ENCODE measurements at places on chromosomes 3 and 15.

- DNase-seq: no peak
These were observed 774.7 kb downstream of the MECOM start for GRCh38 chr3:168888781-168889180.

DNA sequence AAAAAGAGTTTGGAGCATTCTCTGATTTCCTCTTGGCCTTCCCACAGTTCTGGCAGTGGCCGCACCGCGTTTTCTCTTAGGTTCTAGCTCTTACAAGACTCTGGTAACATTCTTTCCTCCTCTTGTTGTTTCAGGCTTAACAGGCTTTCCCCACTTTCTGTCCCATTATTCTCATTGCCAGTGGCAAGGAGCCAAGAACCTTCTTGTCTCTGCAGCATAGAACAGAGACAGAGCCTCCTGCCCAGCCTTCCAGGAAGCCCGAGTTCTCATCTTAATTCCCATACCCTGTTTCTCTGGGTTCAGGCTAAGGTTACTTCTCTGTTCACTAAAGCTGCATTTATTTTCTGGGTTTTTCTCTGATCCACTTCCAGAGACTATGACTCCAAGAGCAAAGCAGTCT is 61.1 kb downstream of the DUT start:
- DNase-seq: no peak

- peak; percentile 82 for DNase-seq
These were observed 39.4 kb upstream of the SMAD3 start for GRCh38 chr15:67025719-67026609.

GRCh38 chr3:158571969-158572765 is 1.2 kb downstream of the MLF1 start:
- DNase-seq: no peak

DNA sequence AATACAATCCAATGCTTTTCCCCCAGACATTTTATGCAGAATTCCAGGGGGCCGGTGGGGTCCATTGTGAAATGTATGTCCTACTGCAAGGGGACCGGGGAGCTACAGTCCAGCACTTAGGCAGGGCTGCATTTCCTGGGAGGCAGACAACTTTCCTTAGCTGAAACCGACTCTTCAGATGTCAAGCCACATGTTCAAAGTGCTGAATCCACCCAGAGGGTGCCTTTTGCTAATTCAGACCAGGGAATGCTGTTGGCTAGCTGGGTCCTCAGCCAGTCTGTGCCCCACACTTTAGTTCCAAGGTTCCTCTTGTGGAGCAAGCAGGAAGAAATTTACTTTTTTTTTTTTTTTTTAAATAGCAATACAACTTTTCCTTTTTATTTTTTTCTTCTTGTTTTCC is 219.5 kb upstream of the LRTM1 start:
- no peak for DNase-seq

DNA sequence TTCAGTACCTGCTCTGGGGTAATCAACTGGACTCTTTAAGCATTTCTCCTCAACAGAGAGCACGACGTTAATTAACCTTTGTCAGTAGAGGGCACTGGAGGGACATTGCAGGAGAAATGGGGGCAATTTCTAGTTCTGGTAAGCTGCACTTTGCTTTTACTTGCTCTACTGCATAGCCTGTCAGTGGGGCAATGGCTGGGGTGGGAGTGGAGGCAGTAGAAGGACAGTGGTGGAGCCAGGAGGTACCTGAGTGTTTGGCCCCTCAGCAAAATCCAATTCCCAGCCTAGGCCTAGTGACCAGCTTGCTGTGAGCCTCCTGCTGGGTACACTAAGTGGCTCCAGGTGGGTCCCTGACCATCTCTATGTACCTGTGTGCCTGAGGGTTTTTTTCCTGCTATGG is 18.3 kb upstream of the MED12L start:
- no peak for DNase-seq

GRCh38 chr3:16364323-16364722 is 99.3 kb downstream of the OXNAD1 start:
- no peak for DNase-seq

- no peak for DNase-seq
These were observed 136.1 kb downstream of the OPA1 start for GRCh38 chr3:193729088-193729465.

DNA sequence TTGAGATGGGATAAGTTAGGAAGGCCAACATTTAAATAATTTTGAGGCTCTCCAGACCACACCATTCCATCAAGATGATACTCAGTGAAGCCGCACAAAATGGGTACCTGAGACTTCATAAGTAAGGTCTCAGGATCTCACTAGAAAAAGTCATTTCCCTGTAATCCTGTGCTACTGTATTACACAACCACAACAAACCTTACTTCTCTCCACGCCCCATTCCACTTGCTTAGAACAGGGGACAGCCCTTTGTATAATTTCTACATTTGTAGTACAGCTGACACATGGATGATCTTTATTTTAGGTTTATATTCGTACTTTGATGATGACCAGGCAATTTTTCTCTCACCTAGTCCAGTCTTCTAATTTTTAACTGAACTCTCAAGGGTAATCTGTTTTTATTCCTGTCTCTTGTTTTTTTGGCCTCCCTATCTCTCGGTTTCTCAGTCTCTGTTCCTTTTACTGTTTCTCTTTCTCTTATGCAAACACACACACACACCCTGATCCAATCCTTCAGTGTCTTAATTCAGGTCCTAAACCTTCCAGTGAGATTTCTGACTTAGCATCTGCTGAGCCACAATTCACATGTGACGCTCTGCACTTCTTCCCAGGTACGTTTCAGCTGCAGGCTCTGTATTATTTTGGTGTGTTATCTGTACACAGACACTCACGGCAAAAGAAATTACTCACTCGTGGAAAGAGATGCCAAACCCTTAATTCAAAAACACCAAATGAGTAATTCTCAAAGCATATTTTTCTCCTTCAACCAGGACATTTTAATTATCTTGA is 223.2 kb upstream of the THBS1 start:
- DNase-seq: peak; percentile 9

DNA sequence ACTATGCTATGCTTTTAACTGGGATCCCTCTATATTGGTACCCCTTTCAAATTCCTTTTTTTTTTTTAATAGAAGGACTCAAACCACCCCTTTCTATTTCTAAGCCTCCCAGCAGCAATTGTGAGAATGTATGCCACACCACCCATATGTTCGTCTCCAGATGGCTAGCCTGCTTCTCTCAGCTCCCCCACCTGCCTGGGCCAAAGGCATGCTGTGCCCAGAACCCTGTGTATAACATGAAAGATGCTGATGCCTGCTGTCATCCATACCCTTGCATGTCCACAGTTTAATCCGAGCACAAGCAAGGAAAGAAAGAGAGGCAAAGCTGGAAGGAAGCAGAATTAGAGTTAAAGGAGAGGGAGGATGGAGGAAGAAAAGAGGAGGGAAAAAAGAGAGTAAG is 159.5 kb upstream of the CNTN6 start:
- no peak for DNase-seq

DNA sequence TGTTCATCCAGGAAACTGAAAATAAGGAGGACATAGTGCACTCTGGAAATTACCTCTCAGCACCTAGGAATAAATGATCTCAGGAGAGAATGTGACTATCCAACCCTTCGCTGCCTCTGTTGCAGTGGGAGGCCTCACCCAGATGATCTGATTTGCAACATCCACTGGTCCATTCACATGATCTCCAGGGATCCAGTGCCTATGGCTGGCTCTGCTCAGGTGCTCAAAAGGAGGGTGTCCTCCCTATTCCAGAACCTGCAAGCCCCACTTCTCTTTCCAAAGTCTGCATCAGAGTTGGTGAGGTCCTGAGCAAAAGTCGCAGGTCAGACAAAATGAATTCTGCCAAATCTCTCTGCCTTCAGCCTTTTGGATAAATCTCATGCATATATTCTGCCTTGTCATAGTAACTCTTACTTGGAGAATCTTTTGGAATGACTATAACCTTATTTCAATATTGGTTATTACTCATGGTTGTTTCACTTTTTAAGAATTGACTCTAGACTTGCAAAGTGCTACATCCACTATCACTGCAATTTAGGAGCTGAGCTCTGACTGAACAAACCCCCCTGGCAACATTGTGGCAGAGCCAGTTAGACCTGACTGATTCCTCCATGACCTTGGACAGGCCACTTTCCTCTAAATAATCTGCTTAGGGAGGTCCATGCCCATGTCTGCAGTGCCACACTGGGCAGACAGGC is 295.1 kb downstream of the EPHB1 start:
- DNase-seq: no peak

- no peak for DNase-seq
These were observed 37.7 kb upstream of the KLHL25 start for GRCh38 chr15:85832394-85832793.

DNA sequence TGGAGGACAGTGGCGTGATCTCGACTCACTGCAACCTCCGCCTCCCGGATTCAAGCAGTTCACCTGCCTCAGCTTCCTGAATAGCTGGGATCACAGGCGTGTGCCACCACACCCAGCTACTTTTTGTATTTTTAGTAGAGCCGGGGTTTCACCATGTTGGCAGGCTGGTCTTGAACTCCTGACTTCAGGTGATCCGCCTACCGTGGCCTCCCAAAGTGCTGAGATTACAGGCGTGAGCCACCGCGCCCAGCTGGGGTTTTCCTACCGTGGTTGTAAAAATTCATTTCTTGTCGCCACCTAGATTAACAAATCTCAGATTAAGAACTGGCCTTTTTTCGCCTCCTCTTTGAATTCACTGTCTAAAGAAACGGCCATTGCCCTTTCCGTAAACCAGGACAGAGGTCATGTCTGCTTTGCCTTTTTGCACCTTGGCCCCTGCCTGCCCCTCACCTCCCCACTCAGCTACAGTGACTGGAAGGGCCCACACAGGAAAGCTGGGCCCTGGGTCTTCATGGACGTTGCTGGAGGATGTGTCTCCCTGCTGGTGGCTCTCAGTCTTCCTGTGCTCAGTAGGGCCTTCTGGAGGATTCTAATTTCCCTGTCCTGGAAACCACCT is 17.2 kb downstream of the ZNF710 start:
- no peak for DNase-seq

DNA sequence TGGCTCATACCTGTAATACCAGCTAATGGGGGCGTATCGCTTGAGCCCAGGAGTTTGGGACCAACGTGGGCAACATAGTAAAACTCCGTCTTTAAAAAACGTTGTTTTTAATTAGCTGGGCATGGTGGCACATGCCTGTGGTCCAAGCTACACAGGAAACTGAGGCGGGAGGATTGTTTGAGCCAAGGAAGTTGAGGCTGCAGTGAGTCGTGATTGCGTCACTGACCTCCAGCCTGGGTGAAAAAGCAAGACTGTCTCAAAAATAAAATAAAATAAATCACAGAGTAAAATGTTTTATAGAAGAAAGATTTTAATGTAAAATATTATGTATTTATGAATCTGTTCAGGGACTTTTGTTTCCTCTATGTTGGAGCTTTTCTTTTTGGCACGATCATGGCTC is 15.3 kb upstream of the STRIT1 start:
- DNase-seq: peak; percentile 66

DNA sequence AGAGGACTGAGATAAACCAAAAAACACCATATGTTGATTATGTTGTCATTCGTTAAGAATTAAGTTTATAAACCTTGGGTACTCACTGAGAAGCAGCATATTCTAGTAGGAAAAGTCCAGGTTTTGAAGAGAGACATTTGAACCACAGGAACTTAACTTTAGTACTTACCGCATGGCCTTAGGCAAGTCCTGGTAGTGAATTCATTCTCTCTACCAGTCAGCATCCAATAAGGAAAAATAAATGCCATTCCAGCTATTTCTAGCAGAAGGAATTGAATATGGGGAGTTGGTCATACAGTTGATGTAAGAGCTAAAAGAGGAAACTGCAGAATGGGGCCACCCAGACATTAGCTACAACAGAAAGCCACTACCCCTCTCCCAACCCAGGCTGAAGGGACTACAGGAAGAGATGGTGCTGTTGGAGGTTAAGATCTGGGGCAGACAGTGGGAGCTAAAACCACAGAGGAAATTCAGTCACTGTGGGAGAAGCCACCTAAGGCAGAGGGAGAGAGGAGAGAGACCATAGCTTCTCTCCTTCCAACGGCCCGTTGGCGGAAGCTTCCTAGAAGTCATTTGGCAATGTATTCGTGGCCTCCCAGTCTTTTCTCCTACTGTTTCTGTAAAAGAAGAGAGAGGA is 133.8 kb upstream of the RARB start:
- no peak for DNase-seq

GRCh38 chr3:88573472-88573871 is 423.7 kb downstream of the C3orf38 start:
- no peak for DNase-seq

DNA sequence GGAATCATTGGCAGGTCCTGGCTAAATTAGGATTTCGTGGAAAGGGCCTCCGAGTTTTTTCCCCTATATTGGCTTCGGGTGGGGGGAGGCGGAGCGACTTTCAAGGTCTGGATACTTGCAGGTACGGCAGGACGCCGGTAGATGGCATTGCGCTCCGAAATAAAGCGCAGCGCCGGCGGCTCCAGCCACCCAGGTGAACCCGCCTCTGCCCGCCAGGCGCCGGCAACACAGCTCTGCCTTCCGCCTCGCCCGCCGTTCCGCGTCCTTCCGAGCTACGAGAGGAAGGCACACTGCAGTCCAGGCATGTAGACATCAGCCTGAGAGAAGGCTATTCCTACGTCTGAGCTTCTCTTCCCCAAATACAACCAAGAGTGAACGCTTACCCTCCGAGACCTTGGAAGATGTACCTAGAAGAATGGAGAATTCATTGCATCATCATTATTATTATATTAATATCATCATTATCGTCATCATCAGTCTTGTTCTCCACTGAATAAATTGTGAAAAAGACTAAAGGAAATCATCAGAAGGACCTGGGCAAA is 514.1 kb downstream of the MECOM start:
- peak; percentile 81 for DNase-seq

- DNase-seq: peak; percentile 60
These were observed 489 bp upstream of the GALNT15 start for GRCh38 chr3:16174026-16174355.

GRCh38 chr3:166902374-166902773 is 477.7 kb downstream of the ZBBX start:
- no peak for DNase-seq

GRCh38 chr3:36941162-36941561 is 3.7 kb downstream of the TRANK1 start:
- no peak for DNase-seq

GRCh38 chr3:127439621-127440020 is 150.9 kb downstream of the TPRA1 start:
- no peak for DNase-seq

- no peak for DNase-seq
These were observed 76.3 kb downstream of the SMAD6 start for GRCh38 chr15:66778314-66778665.

DNA sequence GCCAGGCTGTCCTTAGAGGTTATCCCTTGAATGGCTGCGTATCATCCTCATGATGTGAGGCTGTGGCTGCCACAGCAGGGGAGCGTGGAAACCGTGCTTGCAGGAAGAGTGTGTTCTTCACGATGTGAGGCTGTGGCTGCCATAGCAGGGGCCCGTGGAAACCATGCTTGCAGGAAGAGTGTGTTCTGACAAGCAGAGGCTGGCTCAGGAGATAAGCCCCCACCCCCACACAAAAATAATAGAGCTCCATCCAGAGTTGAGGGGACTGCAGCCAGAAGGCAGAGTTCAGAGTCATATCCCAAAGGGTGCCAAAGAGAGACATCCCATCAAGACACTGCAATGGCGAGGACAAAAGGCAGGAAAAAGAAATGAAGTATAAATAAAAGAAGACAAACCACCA is 22.6 kb upstream of the BDH1 start:
- no peak for DNase-seq
